Central memory CD8-positive, alpha-beta T cell (primary cell): ENCODE measurements at places on chromosomes 7 and 10.

DNA sequence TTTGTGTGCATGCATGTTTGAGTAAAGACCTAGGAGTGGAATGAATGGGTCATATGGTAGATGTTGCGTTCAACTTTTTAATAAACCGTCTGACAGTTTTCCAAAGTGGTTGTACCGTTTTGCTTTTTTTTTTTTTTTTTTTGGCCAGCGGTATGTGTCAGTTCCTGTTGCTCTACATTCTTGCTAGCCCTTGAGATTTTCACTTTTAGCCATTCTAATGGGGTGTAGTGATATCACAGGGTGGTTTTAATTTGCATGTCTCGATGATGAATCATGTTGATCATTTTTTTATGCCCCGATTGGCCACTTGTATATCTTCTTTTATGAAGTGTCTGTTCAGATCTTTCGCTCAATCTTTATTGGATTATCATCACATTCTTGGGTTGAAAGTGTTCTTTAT, 320.7 kb downstream of the CAMK1D start:
- DNase-seq = no peak

DNA sequence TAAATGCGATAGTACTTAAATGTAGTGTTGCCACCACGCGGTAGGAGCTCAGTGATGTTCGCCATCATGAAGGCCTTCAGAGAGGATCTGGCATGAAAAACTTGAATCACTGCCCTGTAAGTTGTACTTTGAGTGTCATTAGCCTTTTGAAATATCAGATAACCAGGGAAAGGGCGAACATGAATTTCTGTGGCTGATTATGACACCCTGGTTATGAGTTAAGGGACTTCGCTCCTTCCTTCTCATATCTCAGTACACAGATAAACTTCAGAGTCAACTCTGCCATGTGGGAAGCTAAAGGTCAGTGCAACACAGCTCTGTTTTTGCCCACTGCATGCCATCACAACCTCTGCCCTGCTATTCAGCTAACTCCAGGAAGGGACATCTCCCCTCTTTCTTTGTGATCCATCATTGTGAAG, 8.9 kb upstream of the ACSL5 start:
- no peak for DNase-seq

DNA sequence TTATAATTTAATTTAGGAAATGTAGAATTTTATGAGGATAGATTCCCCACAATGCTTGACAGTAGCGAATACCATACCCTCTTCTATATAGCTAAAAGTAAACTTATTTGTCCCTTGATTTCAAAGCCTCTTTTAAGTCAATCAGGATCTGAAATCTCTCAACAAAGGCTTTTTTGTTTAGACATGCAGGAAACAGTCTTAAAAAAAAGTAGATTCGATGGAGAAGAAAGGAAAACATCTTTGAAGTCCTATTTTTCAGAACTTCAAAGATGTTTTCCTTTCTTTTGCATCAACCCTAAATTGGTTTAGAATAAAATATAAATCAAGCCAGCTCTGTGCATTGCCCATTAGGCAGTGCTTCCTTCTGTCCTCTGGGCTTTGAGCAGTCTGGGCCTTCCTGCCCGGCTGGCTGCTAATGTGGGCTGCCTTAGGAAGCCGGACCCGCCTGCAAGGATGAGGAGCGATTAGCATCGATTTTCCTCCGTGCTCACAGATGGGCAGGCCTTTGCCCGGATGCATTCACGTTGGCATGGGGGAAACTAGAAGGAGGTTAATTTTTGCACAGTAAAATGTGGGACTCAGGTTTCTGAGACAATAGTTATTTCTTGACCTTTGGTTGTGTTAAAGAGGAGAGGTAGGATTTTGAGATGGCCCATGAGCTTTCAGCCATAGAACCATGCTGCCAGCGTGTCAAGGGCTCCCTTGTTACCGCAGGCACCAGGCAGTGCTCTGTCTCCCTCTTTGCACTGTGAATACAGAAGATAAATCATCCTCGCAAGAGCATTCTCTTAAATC, 15.5 kb downstream of the MSRB2 start:
- DNase-seq = no peak

- no peak for DNase-seq
These were observed 20.1 kb upstream of the DDIT4 start for GRCh38 chr10:72253578-72253977.

- no peak for DNase-seq
These were observed at the start of gene KCNH2 for GRCh38 chr7:150978126-150978789. Gene KCNH2, minus strand, starts transcription at chr7:150978321. Its CDS starts 408 bp downstream, at chr7:150977913.
